Glutamatergic neuron (in vitro differentiated cells): ENCODE measurements at places on chromosomes 1 and 21.

GRCh38 chr1:29390491-29391361 is 154.4 kb downstream of the PTPRU start:
- no peak for DNase-seq

DNA sequence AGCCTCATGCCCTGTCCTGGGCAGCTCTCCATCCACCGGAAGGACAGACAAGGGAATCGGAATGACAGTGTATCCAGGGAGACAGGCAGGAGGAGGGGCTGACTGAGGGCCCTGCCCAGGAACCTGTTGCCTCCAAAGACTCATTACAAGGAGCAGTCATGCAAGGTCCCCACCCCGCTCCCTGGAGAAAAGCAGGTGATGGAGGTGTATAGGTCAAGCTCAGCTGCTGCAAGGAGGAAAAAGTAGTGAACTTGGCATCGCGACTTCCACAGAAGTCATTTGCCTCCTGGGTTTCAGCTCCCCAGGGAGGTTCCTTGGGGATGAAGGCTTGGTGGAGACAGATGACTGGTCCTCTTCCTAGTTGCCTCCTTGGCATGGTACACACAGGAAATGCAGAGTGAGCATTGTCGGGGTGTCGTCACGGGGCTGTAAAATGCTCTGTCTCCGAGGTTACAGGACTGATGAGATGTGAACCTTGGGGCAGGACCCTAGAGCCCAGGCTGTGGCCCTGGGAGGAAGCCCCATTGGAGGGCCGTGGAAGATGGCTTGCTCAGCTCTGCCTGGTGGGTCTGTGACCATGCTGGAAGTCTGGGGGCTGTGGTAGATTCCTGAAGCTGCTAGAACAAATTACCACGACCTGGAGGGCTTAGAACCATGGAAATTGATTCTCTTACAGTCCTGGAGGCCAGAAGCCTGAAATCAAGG is 219.6 kb upstream of the C1orf174 start:
- DNase-seq: no peak

- DNase-seq: no peak
These were observed 9.4 kb downstream of the PROX1 start for GRCh38 chr1:213997038-213997771.

GRCh38 chr21:36113647-36114428 is 21.0 kb upstream of the CBR3 start:
- DNase-seq: no peak

DNA sequence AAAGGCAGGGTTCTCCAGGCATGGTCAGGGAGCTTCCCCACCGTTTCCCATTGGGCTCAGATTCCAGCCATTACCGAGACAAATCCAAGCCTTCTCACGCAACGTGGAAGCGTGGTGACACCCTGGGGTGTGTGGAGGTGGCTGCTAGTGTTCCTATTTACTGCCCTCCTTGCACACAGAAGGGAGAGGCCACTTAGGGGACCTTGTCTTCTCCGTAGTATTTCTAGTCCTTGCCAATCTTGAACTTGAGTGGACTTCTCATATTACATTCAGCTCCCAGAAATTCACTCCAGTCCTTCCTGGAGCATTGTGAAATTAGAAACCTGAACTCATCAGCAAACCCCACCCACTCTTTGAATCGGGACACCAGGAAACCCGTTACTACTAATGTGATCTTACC is 131.6 kb downstream of the AJAP1 start:
- no peak for DNase-seq

- no peak for DNase-seq
These were observed 10.6 kb downstream of the RXRG start for GRCh38 chr1:165434281-165434680.
